ENCODE measurements at places on chromosomes 4 and X. TPM values are rescaled to one million over a fixed set of nuclear protein-coding genes. Genes with fewer than 3 reads are reported as not detected.

DNA sequence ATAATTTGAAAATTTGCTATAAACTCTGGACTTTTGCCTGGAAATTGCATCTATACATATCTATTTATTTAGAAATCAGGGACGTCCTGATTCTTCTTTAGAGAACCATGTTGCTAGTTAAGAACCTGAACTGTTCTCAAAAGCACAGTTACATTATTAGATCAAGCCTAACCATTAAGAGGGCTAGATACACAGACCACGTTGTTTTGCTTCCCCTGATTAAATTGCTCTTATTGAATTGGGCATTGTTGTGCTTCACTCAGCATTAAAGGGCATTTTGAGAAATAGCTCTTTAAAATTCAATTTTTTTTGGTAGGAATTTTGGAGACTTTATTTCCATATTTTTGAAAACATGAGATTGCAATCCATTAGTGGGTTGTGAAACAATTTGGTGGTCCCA, 44.4 kb downstream of the FIP1L1 start:
- DNase-seq, result no peak

DNA sequence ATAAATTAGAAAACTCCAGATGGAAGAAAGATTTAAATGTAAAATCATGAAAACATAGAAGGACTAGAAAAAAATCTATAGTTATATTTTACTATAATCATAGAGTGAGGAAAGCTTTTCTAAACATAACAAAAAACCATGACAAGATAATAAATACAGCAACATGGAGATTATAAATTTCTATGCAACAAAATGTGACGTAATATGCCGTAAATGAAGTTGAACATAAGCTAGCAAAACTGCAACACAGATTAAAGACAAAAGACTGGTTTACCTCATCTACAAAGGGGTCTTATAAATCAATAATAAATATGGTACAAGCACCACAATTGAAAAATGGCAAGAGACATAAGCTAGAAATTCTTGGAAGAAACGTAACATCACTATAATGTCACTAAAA, 140.4 kb downstream of the C4orf33 start:
- no peak for DNase-seq

- DNase-seq, result no peak
These were observed 49.3 kb downstream of the PAQR3 start for GRCh38 chr4:78889955-78890354.

GRCh38 chr4:3239998-3240920, 8.7 kb upstream of the MSANTD1 start:
- no peak for DNase-seq

DNA sequence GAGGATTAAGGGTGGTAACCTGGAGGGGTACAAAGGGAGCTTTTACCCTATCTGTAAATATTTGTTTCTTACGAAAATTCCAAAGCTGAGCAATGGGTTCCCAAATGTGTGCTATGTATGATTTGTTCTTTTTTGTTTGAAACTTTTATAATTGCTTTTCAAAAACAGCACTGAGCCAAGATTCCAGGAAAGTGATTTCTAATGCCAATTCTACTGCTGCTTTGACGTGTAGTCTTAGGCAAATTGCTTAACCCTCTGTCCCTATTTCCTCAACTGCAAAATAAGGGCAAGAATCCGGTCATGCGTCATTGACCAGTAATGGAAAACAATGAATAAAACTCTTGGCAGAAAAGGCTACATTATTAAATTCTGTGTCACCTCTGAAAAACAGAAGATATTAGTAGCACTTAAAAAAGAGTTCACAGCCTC, 454.7 kb downstream of the IL15 start:
- no peak for DNase-seq

- DNase-seq, result no peak
These were observed 5.7 kb downstream of the UBA1 start for GRCh38 chrX:47199286-47199685.

DNA sequence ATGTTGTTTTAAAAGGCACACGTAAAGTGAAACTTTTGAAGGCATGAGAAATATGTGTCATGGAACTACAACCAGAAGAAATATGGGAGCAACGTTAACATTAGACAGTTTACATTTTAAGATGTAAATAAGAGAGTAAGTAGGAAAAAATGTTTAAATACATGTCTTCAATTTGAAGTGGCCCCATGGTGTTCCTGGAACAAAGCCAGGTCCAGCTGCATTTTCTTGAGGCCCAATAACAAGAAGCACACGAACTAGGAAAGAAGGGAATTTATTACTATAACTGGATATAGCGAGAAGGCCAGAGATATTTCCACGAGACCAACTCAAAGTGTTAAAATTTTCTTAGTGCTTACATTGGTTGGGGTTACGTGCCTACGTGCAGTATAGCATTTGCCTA, 458.1 kb downstream of the KCTD8 start:
- DNase-seq, result no peak

- DNase-seq, result no peak
These were observed 29.5 kb downstream of the ABLIM2 start for GRCh38 chr4:8129136-8129535.

Gene RPS6KA6
- total RNA-seq, result 0.40 TPM

DNA sequence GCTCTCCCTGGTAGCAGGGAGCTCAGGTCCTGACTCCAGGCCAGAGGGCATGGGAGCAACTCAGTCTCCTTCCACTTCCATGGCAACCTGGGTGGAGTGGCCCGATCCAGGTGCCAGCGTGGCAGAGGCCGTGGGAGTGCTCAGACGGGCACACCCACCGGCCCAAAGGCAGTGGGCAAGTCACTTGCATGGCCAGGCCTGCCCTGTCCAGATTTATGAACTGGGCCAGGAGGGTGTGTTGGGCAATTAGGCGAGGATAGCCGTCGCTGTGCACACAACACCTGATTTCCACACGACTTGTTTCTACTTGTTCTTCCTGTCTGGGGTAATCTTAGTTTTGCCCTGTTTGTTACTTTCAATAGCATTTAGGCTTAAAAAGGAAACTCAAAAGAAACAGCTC, 55.5 kb upstream of the NYX start:
- no peak for DNase-seq

- DNase-seq, result no peak
These were observed 103.6 kb upstream of the BCOR start for GRCh38 chrX:40201329-40201885.

- no peak for DNase-seq
These were observed 42.7 kb upstream of the FGFBP2 start for GRCh38 chr4:16005676-16006075.

GRCh38 chr4:139987502-139987850, 166.5 kb downstream of the MAML3 start:
- DNase-seq, result no peak

DNA sequence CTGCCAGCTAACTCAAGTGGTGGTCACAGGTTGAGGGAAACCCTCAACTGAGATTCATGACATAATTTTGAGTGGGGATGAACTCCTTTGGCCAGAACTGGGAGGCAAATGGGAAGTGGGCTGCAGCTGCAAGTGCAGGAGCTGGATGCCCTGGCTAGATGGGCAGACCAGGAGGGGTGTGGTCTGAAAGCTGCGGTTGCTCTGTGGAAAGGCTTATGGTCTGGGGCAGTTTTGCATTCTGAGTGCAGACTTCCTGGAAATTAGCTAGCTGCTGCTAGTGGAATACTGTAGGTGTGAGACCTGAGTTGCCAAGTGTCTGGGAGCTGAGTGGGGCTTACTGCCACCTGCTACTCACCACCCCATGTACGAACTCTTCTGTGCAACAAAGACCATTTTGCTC, 52.1 kb upstream of the NAP1L2 start:
- no peak for DNase-seq

Measured in cardiac septum (tissue), 1 donor.